ENCODE measurements at places on chromosomes 6 and 20. TPM values are rescaled to one million over a fixed set of nuclear protein-coding genes. Genes with fewer than 3 reads are reported as not detected.

MARCKS gene
- 1.1 TPM for total RNA-seq

ZKSCAN8 gene
- total RNA-seq = 29.8 TPM

CDSN gene
- total RNA-seq = not detected

AVP gene
- not detected for total RNA-seq

PPT2 gene
- total RNA-seq = 17.9 TPM

LST1 gene
- total RNA-seq = 24.6 TPM

All from activated T-cell treated with anti-CD3 and anti-CD28 coated beads, Interleukin-2, amount 50 U/mL, for 72 hours (primary cell).